ENCODE measurements at places on chromosomes 11 and 22. TPM values are rescaled to one million over a fixed set of nuclear protein-coding genes. Genes with fewer than 3 reads are reported as not detected.

Gene ROBO4
- total RNA-seq: 12.1 TPM

Gene KLHL35
- total RNA-seq: 6.7 TPM

Gene CSF2RB
- 14.3 TPM for total RNA-seq

Gene ROBO3
- 24.9 TPM for total RNA-seq

Gene TRIM22
- 94.2 TPM for total RNA-seq

Gene DRD2
- total RNA-seq: 4.5 TPM

Gene TMPRSS4
- not detected for total RNA-seq

Gene SPDYC
- total RNA-seq: not detected

Gene MRGPRX3
- not detected for total RNA-seq

Gene OR52N4
- total RNA-seq: not detected

Gene DKK3
- 237 TPM for total RNA-seq

Gene DEPDC7
- total RNA-seq: 9.2 TPM

Gene CABP7
- total RNA-seq: 0.20 TPM

Gene SCGB1A1
- not detected for total RNA-seq

Gene PRDX5
- 184 TPM for total RNA-seq

Gene YPEL4
- 1.7 TPM for total RNA-seq

Gene NCF4
- 71.4 TPM for total RNA-seq

Gene BLID
- total RNA-seq: 7.0 TPM

Gene SYNGR1
- 28.2 TPM for total RNA-seq

Gene BEST1
- 53.2 TPM for total RNA-seq

Gene BCO2
- total RNA-seq: 31.2 TPM

Gene RIN1
- 14.1 TPM for total RNA-seq

Gene DCHS1
- total RNA-seq: 27.6 TPM

Gene HORMAD2
- total RNA-seq: not detected

Gene NAA40
- 4.9 TPM for total RNA-seq

Gene MRPL23
- total RNA-seq: 81.9 TPM

Gene H19
- 433 TPM for total RNA-seq

Data from tibial nerve (tissue), 4 donors.